ENCODE measurements at places on chromosomes 16 and 17.
A peak's percentile ranks its signal among the peaks of the same experiment; 100 is the strongest.

GRCh38 chr16:86854058-86854621 lies 275.8 kb downstream of the FOXL1 start:
- DNase-seq = no peak

GRCh38 chr16:28534542-28535373 lies 4.0 kb downstream of the NUPR1 start:
- no peak for DNase-seq

GRCh38 chr16:89658221-89658879 lies 714 bp downstream of the SPATA33 start:
- DNase-seq = peak; percentile 19

DNA sequence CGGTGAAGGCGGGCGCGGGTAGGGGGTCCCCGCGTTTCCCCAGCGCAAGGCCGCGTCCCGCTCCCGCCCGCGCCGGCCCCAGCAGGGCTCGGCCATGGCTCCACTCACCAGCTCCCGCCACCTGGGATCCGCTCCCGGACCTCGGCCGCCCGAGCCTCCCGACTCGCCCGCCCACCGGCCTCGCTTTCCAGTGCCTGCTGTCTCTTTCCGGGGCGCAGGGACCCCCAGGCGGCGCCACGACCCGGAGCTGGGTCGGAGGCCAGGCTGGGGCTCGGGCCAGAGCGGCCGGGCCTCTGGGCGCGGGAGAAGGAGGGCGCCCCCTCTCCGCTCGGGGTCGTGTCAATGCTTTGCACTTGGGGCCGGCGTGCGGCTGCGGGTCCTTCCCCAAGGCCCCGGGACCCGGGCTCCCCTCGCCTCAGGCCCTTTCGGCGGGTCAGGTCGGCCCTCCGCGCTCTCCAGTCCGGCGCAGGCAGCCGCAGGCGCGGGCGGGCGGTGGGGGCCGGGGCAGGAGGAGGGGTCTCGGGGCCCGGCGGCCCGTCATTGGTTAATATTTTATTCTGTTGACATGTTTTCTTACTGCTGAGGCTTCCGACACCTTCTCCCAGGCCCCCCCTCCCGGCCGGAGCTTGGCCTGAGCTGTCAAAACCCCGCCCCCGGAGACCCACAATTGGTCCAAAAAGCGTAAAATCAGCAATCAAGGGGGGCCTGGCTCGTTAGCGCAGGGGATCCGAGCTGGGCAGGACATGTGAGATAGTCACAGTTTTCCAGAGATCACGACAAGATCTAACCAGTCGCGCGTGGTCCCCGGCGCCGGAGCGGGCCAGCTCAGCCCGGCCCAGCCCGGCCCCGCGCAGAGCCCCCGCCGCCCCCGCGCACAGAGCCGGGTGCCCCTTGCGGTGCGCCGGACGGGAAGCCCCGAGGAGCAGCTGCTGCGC lies at the start of gene TBX2:
TBX2 (plus strand) TSS at position 713 of the 935 bp plus-strand sequence. CDS start 334 bp downstream, outside the sequence.
- DNase-seq = peak; percentile 83

DNA sequence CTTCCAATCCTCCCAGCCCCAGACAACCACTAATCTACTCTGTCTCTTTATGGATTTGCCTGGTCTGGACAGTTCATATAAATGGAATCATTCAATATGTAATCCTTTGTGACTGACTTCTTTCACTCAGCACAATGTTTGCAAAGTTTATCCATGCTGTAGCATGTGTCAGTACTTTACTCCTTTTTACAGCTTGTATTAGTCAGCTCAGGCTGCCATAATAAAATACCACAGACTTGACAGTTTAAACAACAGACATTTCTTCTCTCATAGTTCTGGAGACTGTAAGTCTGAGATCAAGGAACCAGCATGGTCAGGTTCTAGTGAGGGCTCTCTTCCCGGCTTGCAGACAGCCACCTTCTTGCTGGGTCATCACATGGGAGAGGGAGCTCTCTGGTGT lies 41.3 kb downstream of the GPRC5B start:
- no peak for DNase-seq

GRCh38 chr16:72271699-72272240 lies 99.8 kb upstream of the PMFBP1 start:
- no peak for DNase-seq

DNA sequence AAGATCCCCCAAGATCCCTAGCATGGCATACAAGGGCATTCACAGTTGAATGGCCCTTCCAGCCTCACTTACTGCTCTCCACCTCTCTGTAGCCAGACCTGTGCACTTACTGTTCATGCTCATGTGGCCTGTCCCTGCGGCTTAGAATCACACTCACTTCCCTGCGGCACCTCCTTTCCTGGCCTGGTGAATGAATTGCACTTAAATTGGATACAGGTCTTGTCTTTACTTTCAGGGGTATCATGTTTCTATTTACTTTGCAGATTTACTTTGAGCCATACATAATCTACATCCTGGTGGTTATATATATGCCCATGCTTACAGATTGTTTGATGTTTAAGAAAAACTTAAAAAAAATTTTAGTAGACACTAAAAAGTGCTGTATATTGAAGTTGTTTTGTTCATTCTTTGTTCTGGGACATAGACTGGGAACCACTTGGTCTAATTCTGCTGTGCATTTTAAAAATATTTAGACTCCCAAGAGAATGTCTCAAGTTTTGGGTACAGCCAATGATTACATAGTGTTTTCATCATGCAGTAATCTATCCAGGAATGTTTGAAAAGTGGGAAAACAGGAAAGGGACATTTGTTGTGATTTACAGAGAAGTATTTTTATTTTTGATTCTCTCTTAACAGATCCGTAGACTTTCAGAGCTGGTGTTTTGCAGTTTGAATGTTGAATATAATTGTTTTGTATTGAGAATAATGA lies 63.9 kb downstream of the NUP88 start:
- DNase-seq = no peak

- no peak for DNase-seq
Measured at GRCh38 chr16:70630960-70631745, 15.2 kb upstream of the IL34 start.

GRCh38 chr17:29787995-29788394 lies 142.0 kb downstream of the SSH2 start:
- no peak for DNase-seq

GRCh38 chr16:1159325-1159972 lies 6.5 kb downstream of the CACNA1H start:
- DNase-seq = no peak

DNA sequence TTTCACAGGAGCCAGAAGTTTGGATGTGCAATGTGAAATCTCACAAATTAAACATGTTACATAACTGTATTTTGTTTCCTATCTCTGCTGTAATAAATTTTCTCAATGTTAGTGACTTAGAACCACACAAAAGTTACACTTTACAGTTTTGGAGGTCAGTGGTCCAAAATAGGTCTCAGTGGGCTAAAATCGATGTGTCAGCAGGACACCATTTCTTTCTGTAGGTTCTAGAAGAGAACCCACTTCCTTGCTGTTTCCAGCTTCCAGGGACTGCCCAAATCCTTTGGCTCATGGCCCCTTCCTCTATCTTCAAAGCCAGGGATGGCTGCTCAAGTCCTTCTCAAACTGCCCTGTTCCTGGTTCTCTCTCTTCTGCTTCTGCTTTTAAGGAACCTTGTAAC lies 252.7 kb downstream of the WWOX start:
- no peak for DNase-seq

DNA sequence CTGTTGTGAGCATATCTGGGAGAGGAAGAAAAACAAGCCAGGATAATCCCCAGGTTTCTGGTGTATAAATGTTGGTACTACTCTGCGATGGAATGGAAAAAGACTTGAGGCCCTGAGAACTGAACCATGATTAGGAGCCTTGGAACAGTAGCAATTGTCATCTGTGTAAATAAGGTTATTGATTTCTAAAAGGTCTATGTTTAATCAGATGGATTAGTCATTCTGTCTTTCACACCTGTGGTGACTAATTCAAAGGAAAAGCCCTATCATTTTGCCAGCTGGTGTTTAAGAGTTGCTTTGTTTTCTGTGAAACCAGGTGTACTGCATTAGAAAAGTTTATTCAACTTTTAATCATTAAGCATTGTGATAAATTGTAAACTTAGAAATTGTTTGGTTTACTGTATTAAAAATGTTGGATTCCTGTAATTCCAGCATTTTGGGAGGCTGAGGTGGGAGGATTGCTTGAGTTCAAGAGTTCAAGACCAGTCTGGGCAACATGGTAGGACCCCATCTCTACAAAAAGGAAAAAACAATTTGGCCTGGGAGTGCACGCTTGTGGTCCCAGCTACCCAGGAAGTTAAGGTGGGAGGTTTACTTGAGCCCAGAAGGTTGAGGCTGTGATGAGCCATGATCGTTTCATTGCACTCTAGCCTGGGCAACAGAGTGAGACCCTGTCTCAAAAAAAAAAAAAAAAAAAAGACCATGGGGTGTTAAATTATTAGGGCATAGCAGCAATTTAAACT lies 29.0 kb upstream of the KPNB1 start:
- DNase-seq = no peak

DNA sequence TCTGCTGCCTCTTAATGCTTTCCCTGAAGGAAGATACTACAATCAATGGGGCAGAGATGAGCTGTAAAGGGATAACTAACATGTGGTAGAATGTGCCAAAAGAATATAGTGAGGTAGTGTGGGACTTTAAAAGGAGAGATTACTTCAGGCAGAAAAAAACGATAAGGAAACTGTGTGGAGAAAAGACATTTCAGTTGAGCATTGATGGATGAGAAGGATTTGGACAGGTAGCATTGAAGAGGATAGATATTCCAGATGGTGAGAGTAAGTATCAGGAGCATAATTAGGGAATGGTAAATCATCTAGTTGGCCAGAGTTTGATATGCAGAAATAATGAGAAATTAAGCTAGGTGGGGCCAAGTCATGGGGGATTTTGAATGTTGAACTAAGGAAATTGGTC lies 97.3 kb downstream of the NLK start:
- DNase-seq = no peak

DNA sequence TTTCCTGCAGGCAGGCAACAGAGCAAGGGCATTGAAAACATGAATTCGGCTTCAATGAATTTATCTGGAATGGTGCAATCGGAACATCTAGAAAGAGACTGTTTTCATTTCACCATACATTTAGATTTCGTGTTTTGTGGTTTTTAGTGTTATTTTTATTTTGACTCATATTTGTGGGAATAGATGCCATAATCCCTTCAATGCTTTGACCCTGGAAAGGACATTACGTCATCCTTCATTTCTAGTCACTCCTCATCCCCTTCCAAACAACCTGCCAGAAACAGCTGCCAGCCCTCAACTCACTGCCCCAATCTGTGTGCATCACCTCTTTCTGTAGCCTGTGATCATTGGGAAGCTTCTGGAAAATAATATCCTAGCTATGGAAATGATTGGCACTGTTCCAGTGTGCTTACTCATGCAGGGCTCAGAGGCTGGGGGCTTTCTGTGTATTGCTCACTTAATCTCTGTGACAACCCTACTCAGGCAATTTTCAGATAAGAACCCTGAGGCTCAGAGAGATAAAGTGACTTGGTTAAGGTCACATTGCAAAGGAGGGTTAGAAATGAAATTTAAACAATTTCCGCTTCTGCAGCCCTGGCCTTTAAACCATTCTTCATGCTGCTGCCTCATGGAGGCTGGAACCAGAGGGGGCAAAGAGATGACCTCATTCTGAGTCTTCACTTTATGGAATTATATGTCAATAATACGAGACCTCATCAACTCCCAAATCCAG lies 9.5 kb upstream of the KSR1 start:
- peak; percentile 98 for DNase-seq

- peak; percentile 41 for DNase-seq
Measured at GRCh38 chr17:39591958-39592954, 15.5 kb downstream of the NEUROD2 start.

All from Daoy (cell line).